ENCODE measurements at places on chromosomes 11 and 22. TPM values are rescaled to one million over a fixed set of nuclear protein-coding genes. Genes with fewer than 3 reads are reported as not detected.

Gene OR56A1
- total RNA-seq, result not detected

Gene MICALL1
- total RNA-seq, result 19.7 TPM

DNA sequence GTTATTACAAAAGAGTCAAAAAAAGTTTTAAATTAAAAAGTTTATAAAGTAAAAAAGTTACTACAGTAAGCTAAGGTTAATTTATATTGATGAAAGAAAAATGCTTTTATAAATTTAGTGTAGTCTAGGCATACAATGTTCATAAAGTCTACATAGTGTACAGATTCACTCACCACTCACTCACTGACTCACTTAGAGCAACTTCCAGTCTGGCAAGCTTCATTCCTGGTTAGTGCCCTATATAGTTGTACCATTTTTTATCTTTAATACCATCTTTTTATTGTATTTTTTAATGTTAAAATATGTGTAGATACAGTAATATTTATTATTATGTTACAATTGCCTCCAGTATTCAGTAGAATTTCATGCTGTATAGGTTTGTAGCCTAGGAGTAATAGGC, 2.6 kb upstream of the MMP10 start:
- no peak for DNase-seq

DNA sequence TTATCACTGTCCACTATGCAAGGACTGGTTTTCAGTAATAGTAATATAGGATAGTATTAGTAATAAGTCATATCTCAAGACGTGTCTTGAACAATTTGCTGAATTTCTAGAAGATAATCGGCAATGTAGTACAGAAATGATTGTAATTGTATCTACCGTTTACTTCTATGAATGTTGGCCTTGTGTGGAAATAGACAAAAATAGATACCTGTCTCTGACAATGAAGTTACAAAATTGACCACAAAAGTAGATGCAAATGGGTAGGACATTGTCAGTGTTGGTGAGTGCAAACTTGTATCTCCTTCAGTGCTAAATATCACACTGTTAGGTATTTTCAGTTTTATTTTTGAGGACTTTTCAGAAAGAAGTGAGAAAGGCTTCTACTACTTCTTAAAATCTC, 43.1 kb downstream of the SVIP start:
- DNase-seq, result no peak

DNA sequence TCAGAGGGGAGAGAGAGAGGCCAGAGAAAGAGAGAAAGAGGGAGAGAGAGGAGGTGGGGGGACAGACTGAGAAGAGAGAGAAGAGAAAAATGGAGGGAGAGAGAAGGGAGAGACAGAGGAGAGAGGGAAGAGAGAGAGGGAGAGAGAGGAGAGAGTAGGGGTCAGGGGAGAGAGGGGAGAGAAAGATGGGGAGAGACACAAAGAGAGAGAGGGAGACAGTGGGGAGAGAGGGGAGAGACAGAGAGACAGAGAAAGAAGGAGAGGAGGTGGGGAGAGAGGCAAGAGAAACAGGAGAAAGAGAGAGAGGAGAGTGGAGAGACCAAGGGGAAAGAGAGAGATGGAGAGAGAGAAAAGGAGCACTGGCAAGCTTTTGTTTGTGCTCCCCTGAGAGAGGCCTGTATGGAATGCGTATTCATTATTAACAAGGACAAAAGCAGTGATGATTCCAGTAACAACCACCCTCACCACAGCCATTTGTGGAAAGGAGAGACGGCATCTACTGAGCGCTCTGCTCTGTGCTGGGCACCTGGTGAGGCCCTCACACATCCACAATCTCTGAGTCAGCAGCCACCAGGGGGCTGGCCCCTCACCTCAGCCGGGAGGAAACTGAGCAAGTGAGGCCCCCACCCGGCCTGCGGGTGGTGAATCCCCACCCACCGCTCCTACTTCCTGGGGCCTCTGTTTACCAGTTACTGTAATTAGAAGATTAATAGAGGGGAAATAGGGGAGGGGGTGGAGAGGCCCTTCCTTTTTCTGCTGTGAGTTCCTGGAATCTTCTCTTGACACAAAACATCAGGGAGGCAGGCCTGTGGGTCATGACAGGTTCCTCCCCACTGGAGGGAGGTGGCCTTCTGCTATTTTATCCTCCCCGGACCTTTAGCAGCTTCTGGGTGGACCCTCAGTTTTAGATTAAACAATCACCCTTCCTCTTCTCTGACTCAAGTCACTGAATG, 14.6 kb upstream of the MIAT start:
- DNase-seq, result no peak

- no peak for DNase-seq
These were observed 19.3 kb downstream of the PATZ1 start for GRCh38 chr22:31326877-31327276.

DNA sequence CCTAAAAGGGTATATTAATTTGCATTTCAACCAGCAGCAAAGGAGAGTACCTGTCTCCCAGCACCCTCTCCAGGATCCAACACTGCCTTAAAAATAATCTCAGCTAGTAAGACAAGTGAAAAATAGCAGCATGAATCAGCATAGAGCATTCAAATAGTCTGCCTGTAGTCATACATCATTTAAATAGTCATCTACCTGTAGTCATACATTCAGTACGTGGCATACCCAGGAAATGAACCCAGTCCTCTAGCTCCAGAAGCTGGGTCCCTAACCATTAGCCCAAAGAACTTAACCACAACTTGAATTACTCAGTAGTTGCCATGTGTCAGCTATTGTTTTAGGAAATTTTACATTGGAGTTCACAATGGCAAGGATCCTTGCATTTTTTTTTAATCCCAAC, 9.3 kb downstream of the TENM4 start:
- DNase-seq, result no peak

- DNase-seq, result no peak
These were observed 24.7 kb downstream of the PC start for GRCh38 chr11:66933531-66933930.

Measured in omental fat pad (tissue), 4 donors.